ENCODE measurements at places on chromosomes 4 and X.

DNA sequence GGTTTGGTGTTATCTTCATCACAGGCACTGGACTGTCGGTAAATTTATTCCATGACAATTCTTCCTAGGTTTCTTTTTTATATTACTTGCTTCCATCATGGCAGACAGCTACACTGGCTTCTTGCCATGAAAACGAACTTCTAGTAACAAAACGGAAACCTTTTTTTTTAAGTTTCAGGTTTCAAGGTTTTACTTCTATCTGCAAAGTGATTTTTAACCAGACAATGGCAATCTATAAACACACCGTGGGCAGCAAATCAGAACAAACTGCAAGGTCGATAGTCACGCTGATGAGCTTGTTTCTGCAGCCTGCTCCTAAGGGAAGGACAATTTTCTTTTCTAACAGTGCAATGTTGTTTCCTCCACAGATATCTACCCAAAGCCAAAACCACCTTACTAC is 29.9 kb downstream of the XG start:
- no peak for DNase-seq

GRCh38 chrX:34063616-34064015 is 68.5 kb downstream of the FAM47A start:
- DNase-seq, result no peak

DNA sequence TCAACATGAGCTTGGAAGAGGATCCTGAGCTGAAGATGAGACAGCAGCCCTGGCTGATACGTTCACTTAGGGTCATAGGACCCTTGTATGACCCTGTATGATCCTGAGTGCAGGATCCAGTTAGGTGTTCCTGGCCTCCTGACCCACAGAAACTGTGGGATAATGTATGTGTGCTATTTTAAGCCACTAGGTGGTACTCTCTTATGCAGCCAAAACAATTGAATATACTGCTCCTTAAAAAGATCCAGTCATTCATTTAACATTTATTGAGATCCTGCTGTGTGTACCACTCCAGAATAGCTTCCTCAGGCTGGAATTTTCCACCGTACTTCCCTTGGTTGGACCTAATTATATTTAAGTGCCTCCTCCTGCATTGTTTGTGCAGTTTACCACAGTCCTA is 167.1 kb downstream of the AMELX start:
- no peak for DNase-seq

- no peak for DNase-seq
These were observed 109.9 kb upstream of the PTPN13 start for GRCh38 chr4:86484241-86484640.

DNA sequence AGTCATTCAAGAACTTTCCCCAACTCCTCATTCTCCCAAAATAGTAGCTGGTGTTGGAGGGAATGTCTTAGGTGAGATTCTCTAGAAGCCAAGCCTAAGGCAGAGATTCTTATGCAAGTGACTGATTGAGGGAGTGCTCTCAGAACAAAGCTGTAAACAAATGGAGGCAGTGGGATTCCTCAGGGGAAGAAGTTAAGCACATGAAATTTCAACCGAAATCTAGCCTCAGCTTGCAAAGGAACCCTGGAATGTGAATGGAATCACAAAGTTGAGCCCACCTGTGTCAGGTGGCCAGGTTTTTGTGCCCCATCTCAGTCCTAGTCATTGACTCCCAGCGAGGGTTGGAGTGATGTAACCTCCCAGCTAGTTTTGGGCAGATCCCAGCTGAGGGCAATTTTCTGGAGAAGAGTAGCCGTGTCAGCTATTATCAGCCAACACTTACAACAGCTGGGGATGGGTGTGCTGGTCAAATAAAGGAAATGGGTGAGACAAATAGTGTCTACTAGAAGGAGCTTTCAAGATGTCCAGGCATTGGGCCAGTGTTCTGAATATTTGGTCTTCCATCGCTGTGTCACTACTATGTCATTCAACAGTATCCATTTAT is 29.7 kb upstream of the FGF2 start:
- DNase-seq, result no peak

GRCh38 chrX:125492439-125492838 is 172.8 kb downstream of the TEX13C start:
- DNase-seq, result no peak

DNA sequence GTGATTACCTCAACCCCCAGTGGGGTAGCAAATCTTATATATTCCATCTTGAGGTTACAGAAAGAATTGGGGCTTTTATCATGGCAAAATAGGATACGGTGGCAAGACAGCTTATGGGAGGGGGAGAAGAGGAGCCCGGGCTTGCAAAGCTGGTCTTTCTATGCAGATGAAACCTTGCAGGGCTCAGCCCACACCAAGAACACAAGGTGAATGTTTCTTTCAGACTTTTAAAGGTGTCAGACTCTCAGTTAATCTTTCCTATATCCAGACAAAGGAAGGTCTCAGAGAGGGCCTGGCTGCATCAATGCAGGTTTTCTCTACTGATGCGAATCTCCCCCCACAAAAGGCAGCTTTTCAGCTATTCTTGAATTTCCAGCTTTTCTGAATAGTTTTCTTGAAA is 59.9 kb upstream of the WDR17 start:
- DNase-seq, result no peak

DNA sequence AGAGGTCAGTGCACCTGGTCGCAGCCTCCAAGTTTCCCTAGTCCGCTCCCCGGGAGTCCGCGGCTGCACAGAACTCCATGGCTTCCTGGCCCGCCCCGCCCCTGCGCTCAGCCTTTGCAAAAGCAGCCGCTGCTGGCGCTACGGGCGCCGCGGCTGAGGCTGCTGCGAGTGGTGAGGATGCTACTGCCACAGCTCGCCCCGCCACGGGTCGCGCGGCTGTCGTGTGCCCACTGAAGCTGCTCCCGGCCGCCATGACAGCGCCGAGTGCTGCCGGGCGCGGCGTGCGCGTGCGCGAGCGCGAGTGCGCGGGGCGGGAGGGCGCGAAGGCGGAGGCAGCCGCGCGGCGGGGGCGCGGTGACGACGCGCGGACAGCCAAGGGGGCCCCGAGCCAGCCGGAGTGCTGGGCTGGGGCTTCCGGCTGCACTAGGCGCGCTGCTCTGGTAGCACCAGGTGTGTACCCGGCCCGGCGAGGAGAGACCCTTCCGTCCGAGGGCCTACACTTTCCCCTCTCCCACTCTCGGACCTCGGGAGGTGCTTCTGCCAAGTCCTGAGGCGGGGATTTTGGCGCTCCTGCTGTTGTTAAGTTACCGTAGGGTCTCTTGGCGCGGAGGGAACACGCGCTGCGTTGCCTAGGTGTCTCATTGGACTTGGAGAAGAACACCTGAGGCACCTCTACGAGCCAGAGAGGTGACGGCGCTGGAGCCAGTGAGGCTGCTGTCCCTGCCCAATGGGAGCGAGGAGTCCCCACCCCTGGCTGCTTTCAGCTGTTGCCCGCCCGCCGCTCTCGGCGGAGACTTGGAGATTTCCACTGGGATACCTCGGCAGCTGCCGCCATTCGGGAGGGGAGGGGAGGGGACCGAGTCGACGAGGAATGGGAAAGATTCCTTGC is 619 bp upstream of the LRBA start:
- DNase-seq, result peak; percentile 70

DNA sequence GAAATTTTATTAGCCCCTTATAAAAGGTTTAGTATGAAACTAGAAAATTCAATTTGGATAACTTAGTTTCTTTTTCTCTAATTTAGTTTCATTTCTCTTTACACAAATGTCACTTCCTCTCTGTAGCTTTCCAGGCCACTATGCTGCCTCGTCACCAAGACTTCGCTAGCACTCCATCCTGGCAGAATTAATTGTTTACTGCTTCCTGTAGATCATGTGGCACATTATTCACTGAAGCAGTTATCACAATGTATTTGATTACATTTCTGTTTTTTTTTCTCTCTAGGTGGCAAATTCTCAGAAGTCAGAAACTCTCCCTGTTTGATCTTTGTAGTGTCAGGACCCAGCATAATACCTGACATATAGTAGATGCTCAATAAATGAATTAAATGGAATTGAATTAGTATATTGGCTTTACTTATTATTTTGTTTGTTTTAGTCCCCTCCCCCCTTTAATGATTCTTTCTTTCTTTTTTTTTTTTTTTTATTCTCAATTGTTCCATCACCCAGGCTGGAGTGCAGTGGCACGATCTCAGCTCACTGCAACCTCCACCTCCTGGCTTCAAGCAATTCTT is 9.3 kb upstream of the SAT1 start:
- DNase-seq, result peak; percentile 44

DNA sequence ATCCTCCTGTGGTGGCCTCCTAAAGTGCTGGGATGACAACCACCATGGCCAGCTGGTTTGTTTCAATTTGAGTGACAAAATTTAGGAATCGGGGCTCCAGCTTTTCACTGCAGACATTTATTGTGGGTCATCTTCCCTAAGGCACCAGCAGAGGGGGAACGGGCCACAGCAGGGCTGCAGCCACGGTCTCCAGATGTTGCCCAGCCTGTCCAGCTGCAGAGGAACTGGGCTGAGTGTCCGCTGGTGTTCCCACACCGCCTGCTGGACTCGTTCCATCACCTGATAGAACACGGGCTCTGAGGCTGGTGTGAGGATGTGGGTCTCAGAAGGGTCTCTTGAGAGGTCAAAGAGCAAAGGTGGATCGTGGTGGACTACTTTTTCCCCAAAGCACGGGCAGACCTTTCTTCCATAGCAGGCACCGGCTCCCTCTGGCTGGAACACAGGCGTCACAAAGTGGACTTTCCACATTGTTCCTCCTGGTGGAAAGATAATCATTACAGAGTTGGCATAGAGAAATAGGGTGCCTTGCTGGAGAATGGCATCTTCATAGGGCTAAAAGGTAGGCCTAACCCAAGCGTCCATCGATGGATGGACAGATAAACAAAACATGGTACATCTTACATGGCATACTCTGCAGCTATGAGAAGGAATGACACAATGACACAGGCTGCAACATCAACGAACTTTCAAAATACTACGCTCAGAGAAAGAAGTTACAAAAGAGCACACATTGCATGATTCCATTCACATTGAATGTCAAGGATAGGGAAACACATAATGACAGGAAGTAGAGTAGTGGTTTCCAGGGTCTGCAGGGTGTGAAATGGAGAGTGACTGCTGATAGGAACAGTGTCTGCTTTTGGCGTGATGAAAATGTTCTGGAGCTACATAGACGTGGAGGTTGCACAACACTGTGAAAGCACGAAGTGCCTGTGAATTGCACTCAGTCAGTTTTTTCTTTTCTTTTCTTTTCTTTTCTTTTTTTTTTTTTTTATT is 5.9 kb upstream of the ARSD start:
- DNase-seq, result no peak

- DNase-seq, result no peak
These were observed 12.2 kb downstream of the OSTC start for GRCh38 chr4:108662629-108663028.

- no peak for DNase-seq
These were observed 204.9 kb downstream of the MID1 start for GRCh38 chrX:10415306-10416001.

DNA sequence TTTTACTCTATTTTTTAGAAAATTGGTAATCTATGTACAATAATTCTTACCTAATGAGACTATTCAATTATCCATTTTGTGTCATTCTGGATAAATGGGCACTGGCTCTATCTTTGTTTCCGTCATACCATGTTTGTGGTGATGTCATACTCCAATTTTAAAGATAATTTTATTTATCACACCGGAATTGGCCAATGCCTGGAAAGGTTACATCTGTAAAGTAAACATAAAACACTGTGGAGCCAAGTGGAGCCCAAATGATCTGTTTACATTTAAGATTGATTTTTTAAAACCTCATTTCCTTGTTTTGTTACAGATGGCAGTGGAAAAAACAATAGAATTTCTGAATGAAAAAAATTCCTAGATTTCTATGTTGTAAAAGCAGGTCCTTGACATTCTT is 120.2 kb upstream of the GPRIN3 start:
- DNase-seq, result no peak

DNA sequence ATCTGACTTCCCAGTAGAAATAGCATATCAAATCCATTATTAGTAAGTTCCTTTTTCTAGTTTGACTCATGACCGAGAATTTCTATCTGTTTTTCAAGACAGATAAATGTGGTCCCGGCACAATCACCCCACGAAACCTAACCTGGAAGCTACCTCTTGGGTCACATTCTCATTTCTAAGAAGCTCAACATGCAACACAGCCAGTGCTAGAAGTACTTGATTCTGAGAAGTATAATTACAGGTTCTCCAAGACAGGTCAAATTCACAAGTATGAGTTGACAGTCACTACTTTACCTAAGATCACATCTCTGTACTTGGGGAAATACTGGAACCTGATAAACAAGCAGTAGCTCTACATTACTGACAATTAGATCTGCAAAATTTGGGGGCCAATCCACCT is 54.0 kb upstream of the PLAC1 start:
- no peak for DNase-seq

DNA sequence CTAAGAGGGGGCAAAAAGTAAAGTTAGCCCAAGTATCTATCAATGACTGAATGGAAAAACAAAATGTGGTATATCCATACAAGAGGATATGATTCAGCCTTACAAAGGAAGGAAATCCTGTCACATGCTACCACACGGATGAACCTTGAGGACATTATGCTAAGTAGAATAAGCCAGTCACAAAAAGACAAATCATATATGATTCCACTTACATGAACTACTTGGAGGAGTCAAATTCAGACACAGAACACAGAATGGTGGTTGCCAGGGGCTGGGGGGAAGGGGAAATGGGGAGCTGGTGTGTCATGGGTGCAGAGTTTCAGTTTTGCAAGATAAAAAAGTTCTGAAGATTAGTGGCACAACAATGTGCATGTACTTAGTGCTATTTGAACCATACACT is 101.8 kb downstream of the SH3KBP1 start:
- DNase-seq, result no peak

GRCh38 chr4:38752941-38753806 is 29.6 kb downstream of the TLR10 start:
- DNase-seq, result no peak

GRCh38 chr4:102632241-102633065 is 128.3 kb downstream of the MANBA start:
- DNase-seq, result no peak

DNA sequence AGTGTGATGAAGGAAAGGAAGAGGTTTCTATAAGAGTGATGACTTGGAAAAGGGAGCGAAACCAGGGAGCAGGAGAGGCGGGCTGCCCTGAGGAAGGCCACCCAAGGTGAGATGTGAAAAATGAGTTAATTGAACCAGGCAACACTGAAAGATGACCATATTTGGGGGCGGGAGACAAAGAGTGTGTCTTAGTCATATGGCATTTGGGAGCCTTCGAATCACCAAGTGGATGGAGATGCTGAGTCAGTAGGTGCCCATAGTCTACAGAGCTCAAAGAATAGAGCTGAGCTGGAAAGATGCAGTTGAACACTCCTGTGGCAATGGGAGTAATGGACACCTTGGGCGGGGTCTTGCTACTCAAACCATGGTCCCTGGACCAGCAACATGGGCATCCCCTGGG is 8.3 kb upstream of the TLR8 start:
- no peak for DNase-seq

- DNase-seq, result no peak
These were observed 92.2 kb downstream of the PALLD start for GRCh38 chr4:168588916-168589531.

DNA sequence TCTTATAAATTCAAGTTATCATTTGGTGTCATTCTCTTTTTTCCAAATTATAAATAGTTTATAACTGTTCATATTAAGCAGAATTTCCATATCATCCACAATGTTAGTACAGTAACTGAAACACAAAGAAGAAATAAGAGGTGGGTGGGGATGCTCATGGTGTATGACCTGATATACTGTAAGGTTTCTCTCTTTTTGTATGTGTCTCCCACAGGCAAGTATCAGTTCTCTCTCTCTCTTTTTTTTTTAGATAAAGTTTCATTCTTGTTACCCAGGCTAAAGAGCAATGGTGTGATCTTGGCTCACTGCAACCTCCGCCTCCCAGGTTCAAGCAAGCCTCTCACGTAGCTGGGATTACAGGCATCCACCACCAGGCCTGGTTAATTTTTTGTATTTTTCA is 43.7 kb upstream of the UGT2A3 start:
- no peak for DNase-seq

GRCh38 chrX:109654516-109655109 is 29.6 kb upstream of the KCNE5 start:
- no peak for DNase-seq
